ENCODE measurements at places on chromosomes 3 and 15.

- DNase-seq = no peak
These were observed 41.5 kb downstream of the PDHB start for GRCh38 chr3:58392181-58392580.

DNA sequence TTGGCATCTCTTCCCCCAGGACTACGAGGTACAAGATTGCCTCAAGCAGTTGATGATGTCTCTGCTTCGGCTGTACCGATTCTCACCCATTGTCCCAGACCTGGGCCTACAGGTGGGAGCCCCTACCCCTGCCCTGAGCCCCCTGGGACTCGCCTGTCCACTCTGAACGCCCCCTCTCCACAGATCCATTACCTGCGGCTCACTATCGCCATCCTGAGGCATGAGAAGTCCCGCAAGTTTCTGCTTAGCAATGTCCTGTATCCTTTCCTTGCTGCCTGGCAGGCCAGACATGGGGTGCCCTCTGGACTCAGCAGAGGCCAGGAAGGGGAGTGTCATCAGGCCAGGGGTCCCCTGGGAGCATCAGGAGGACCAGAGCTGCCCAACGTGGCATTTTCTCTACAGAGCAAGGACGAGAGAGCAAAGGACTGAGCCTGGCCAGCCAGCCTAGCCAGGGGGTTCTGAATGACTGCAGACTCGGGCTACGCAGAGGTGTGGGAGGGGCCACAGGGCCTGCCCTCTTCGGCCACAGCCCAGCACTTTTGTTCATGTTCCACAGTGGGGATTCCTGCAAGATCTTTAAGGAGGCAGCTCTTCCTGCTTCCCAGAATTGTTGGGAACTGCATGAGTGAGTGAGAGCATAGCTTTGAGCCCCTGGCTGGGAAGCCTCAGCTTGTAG is 11.2 kb downstream of the RNF123 start:
- DNase-seq = no peak

DNA sequence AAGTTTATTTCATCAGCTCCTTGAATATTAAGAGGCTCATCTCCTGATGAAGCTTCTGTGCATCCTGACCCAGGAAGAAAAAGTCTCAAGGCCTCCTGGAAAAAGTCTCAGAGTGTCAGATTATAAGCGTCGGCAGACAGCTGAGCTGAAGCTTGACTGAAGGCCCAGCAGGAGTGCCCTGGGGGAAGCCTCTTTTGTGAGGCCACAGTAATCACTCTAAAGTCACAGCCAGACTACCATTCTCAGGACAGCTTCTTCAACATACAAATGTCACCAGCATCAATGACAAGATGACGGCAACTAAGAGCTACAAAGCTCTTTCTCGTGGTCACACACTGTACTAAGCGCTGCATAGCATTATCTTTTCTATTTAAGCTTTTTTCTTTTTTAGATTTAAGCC is 72.7 kb upstream of the LRRN1 start:
- DNase-seq = no peak

- no peak for DNase-seq
These were observed 265.3 kb upstream of the POU1F1 start for GRCh38 chr3:87541723-87542122.

- DNase-seq = no peak
These were observed 280.1 kb downstream of the NEK10 start for GRCh38 chr3:27089068-27089467.

DNA sequence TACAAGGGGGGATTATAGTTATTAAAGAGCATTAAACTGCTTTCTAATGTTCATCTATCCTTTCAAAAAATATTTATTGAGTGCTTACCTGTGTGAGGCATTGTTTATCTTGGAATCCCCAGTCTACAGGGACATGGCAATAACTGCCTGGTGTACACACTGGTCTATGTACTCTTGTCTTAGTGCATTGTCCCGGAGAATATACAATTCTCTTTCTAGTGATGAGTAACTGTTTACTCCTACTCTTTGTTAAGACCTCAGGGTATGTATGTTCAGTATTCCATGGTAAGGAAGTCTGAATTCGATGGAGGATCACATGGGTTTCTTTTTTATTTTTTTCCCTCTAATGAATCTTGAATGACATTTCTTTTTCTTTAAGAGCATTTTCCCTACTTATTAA is 772.4 kb upstream of the NR2F2 start:
- no peak for DNase-seq

Measured in HTR-8/SVneo (cell line).